ENCODE measurements at places on chromosomes 7 and 10.

DNA sequence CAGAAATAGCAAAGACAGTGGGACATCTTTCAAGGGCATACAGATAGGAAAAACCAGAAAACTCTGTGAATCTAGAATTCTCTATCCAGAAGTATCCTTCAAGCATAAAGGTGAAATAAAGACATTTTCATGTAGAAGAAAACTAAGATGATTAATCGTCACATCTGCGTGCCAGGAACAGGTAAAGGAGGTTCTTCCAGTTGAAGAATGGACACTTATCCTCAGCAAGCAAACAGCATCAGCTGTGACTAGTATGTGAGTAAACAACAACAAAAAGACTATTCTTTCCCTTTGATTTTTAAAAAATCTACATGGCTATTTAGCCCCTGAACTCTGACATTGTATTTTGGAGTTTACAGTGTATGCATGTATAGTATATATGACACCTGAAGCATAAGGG lies 124.9 kb downstream of the LRMDA start:
- no peak for DNase-seq

DNA sequence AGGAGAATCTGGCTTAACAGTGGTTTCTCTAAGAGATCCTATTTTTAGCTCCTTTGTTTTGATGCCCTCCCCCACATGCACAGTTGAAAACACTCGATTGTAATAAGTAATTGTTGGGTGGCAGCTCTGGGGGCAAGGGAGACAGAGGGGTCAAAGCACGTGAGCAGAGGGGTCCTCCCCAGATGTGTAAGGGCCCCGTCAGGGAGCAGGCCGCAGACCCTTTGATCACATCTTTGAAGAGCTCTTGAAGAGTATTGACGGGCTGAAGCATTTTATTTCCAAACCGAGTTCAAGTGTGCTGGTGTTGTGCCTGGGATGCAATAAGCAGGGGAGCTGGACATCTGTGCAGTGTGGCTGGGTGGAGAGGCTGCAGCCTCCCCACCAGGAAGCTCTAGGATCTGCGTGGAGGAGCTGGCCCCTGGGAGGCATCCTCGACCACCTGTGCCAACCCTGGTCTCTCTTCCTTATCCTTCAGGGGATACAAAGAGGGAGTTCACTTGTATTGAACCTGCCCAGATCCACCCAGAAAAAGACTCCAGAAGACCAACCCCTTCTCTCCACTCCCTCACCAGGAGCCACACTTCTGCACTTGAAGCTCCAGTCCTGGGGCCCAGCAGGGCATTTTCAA lies 473.0 kb upstream of the MGMT start:
- no peak for DNase-seq

DNA sequence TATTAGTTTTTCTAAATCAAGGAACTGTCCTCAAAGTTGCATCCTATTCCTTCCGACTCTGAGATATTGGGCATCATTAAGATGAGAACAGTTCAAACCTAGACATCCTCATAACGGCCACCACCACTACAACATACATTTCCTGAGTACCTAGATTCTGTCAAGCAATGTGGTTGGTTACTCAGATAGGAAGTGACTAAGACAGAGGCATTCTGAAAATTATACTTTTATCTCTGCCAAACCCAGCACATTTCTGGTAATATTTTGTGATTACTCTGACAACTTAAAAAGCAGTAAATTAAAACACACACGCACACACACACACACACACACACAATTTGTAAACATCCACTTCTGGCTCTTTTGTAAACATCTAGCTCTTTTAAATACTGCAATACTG lies 291.2 kb upstream of the MEOX2 start:
- DNase-seq = peak; percentile 63

- peak; percentile 50 for DNase-seq
Measured at GRCh38 chr10:110426294-110427181, 71.2 kb upstream of the DUSP5 start.

DNA sequence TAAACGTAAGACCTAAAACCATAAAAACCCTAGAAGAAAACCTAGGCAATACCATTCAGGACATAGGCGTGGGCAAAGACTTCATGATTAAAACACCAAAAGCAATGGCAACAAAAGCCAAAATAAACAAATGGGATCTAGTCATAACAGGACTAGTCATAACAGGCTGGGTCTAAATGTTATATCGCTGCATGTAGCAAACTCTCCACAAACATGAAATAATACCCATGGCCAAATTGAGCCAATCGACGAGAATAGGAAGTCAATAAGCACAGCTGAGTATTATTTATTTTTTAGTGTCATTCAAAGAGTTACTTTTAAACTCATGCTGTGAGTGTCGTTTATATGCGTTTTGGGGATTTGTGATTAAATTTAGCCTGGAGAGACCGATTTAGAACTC lies 225.1 kb downstream of the TFEC start:
- DNase-seq = no peak

DNA sequence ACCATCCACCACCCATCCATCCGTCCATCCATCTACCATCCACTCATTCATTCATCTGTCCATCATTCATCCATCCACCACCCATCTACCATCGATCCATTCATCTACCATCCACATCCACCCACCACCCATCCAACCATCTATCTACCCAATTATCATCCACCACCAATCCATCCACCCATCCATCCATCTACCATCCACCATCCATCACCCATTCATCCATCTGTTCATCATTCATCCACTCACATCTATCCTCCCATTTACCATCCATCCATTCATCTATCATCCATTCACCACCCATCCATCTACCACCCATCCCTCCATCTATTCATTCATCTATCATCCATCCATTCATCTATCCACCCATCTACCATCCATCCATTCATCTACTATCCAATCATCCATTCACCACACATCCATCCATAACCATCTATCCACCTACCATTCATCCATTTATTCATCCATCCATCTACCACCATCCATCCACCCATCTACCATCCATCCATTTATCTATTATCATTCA lies 188.8 kb downstream of the JCAD start:
- DNase-seq = no peak

GRCh38 chr7:156979711-156980110 lies 30.2 kb downstream of the NOM1 start:
- DNase-seq = no peak

DNA sequence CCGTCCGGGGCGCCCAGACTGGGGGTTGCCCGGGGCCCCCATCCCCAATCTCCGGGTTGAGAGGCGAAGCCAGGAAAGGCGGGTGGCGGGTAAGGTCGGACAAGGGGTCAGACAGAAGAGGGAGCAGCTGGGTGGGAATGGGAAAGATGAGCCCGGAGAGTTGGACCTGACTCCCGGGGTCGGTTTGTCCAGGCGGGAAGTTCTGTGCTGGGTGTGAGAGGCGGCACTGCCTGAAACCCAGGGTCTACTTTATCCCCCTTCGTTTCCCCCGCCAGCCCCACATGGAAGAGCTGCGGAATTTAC lies 675 bp downstream of the SLC4A2 start:
- no peak for DNase-seq

GRCh38 chr7:2860627-2861133 lies 16.6 kb upstream of the GNA12 start:
- no peak for DNase-seq

DNA sequence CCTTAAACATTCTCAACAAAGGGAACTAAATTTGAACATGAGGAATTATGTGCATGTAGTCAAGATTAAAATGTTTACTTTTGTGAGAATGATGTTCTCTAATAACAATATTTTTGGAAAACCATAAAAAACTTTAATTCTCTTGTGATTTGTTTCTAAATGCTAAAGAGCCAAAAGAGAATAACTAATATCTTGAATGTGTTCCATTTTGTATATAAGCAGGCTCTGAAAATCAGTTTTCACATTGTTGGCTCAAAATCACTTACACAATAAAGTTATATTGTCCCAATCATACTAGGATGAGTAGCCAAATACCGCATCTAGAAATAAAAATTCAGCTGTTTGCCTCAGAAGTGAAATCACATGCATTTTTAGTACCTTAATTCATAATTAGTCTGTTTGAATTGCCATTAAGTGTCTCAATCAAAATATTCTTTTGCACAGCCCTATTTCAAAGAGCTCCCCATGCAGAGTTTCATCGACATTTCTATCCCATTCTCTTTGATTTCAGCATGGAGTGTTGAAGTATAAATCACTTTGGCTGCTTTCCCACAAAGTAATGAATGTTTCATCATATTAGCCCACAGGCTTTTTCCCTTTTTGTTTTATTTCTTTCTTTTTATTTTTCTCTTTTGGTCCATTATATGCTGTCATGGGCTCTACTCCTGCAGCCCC lies 420.3 kb upstream of the POM121L12 start:
- DNase-seq = no peak

DNA sequence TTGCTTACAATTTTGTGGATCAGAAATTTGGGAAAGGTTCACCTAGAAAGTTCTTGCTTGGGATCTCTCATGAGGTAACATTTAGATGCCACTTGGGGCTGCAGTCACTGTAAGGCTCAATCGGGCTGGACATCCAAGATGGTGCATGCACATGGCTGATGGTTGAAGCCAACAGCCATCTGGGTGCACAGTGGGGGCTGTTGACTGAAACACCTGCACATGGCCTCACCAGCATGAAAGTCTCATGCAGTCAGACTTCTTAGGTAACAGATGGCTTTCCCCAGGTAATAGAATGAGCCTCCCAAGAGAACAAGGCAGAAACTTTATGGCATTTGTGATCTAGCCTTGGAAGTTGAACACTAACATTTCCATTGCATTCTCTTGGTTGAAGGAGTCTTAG lies 740.7 kb upstream of the AUTS2 start:
- DNase-seq = no peak

- DNase-seq = no peak
Measured at GRCh38 chr7:110187877-110188554, 902.9 kb upstream of the LRRN3 start.

GRCh38 chr7:28201131-28201530 lies 20.5 kb upstream of the JAZF1 start:
- DNase-seq = no peak

DNA sequence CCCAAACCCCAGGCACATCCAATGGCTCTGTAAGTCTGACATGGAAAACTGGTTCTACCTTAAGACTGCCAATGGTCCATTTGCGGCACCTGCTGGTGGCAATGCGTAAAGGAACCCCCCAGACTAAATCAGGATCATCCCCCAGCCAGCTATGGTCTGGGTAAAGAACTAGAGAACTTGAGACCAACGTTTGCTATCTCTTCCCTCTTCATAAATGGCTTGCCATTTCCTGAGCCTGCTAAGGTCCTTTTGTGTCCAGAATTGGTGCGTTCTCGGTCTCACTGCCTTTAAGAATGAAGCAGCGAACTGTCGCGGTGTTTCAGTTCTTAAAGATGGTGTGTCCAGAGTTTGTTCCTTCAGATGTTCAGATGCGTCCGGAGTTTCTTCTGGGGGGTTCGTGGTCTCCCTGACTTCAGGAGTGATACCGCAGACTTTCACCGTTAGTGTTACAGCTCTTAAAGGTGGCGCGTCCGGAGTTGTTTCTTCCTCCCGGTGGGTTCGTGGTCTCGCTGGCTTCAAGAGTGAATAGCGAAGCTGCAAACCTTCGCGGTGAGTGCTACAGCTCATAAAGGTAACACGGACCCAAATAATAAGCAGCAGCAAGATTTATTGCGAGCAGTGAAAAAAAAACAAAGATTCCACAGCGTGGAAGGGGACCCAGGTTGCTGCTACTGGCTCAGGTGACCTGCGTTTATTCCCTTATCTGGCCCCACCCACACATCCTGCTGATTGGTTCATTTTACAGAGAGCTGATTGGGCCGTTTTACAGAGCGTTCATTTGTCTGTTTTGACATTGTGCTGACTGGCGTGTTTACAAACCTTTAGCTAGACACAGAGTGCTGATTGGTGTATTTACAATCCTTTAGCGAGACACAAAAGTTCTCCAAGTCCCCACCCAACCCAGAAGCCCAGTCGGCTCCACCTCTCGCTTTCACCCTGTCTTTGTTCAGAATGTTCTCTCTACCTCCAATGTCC lies 95.4 kb downstream of the ELMO1 start:
- DNase-seq = no peak

DNA sequence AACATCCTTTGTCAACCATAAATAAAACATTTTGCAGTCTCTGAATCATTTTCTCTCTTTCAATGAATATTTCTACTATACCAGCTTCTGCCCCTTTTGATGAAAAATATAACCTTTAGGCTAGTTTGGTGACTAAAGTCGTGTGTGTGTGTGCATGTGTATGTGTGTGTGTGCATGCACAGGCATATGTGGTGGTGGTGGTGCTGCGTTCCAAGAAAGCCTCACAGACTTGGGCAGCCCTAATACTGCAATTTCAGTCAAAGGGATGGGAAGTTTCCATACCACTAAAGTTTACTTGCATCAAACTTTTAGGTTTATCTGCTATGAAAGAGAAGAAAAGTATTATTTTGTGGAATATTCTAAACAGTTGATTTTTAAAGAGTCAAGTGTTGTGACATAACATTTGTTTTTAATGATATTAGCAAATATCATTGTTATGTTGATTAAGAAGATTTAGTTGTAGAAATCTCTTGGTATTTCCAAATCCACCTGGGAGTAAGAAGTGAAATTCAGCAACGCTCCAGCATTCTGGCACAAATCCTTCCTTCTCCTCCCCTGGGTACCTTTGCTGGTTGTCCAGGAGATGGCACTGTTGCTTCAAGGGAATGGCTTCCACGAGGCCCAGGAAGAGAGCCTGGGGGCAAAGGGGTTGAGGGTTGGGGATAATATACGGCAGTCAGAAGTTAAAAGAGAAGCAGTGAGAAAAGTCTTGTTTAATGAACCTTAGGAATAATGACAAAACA lies 41.5 kb downstream of the ASB4 start:
- no peak for DNase-seq

DNA sequence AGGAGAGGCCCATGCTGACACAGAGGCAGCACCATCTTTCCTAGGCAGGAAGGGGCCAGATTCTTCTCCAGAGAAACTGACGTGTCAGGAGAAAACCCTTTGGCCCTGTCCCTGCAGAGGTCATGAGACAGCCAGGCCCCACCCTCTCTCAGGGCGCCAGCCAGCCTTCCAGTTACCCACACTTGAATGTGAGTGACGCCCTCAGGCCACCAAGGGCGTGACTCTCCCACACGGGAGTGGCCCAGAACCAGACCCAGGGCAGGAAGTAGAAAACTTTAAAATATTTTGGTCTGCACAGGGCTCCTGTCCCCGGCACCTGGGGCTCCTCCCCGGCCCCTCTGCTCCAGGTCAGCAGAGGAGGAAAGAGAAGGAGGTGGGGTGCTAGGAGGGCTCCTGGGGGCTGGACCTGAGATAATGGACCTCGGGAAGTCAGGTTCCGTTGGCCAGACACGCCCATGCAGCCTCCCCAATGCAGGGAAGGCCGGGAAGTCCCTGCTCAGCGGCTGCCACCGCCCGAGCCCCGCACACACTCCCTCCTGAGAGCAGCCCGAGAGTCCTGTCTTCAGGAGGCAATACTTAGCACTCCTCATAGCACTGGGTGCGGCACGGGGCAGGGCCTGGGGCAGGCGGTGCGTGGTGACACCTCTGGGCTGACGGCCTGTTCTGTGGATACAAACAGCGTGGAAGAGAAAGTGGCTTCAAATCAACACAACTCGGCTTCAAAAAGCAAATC lies 67.0 kb upstream of the CFAP46 start:
- no peak for DNase-seq

DNA sequence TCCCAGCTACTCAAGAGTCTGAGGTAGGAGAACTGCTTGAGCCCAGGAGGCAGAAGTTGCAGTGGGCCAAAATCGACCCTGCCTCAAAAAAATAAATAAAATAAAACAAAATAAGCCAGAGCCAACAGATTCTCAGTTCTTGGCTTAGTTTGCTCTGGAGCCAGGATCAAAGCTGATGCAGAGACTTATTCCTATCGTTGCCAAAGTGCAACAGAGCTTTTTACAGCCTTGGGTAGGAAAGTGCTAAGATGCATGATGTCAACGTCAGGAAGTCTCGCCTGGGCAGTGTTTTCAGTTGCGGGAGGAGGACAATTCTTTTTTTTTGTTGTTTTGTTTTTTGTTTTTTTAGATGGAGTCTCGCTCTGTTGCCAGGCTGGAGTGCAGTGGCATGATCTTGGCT lies 43.8 kb upstream of the CYTH3 start:
- DNase-seq = no peak

GRCh38 chr7:129952653-129953560 lies at the start of gene UBE2H:
UBE2H (minus strand) TSS chr7:129952960; CDS start chr7:129952555, 405 bp downstream.
- peak; percentile 43 for DNase-seq

All from GM04503 (cell line).